ENCODE measurements at places on chromosomes 7 and 10.

DNA sequence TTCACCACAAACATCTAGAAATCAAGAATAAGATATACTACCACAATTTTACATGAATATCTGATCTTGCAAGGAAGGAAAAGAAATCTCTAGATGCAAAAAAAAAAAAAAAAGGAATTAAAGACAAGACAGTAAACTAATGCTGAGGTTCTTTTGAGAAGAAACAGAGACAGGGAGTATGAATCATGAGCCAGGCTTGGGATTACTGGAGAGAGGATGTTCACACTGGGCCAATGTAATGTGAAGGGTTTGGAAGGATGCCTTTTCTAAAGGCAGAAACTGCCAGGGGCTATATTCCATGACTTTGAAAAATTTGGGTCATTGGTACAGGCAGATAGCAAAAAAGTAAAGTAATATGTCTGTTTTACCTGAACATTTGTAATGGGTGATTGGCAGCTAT lies 573.0 kb upstream of the IGFBP3 start:
- no peak for DNase-seq

- DNase-seq, result no peak
Measured at GRCh38 chr7:39300276-39300675, 265.9 kb upstream of the YAE1 start.

GRCh38 chr10:42177077-42177792 lies 461.1 kb downstream of the ZNF33B start:
- DNase-seq, result no peak

GRCh38 chr10:71984809-71985388 lies 20.7 kb downstream of the CHST3 start:
- no peak for DNase-seq

- no peak for DNase-seq
Measured at GRCh38 chr10:103640436-103641181, 147.1 kb downstream of the NEURL1 start.

DNA sequence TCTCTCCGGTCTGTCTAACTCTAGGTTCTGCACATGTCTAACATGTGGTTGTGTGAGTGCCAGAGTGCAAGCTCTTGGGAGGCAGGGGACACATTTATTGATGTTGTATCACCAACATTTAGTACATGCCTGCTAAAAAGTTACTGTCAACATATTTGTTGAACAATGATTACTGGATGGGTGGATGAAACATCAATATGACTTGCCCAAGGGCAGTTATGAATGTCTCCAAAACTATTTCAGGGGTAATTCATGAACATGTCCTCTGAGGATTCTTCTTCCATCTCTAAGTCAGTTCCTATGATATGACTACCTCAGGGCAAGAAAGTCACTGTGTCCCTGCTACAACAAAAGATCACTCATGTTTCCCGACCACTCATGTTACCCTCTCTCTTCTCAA lies 91.3 kb upstream of the STEAP1B start:
- no peak for DNase-seq

- DNase-seq, result no peak
Measured at GRCh38 chr10:52443419-52444388, 129.6 kb downstream of the DKK1 start.

GRCh38 chr7:35437619-35438275 lies 183.8 kb upstream of the TBX20 start:
- no peak for DNase-seq

- DNase-seq, result no peak
Measured at GRCh38 chr7:29606830-29607229, 43.2 kb downstream of the PRR15 start.

DNA sequence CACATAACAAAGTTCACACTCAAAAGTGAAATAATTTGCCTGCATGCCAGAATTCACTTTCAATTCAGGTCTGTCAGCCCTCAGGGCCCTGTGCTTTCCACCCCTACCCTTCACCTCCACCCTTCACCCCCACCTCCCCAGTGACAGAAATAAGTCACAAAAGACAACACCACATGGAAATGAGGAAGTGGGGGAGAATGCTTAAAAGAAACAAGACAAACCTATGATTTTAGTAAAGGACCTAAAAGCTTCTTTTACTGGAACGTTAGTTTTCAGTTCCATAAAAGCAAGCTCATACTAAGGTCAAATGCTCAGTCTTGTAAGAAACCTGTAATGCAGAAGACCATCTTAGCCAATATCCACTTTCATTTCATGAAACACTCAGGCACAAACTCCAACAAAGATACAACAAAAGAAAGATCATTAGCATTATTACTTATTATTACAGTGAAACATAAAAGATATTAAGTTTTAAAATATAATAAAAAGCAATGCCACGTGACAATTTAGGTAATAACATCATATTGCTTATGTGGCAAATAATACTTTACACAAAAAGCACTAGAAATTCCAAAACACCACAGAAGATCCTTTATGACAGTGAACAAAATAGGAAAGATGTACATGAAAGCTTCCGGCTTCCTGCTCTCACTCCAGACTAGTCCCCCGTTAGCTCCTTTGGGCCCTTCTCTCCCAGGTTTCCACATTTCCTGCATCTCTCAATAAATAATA lies 112.1 kb downstream of the LMBR1 start:
- DNase-seq, result peak; percentile 52
